Stromal cell of bone marrow (primary cell): ENCODE measurements at places on chromosomes 5 and 9.

- DNase-seq = peak; percentile 62
These were observed 28.5 kb downstream of the FUBP3 start for GRCh38 chr9:130607640-130608420.

DNA sequence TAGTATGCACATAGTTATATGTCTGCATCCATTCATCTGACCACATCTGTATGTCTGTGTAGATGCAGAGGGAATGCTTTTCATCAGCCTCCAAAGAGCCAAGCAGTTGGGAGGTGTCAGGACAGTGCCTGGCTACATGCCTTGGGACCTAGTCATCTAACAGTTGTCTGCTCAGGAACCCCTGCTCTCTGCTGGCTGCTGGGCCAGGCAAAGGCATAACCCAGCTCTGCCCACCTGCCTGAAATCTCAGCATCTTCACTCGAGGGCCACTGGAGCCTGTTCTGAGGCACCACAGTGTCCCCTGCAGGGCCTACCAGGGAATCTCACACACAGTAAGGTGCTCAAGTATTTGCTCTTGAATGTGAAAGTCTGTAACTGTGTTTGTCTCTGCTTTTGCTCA, 3.7 kb downstream of the C9orf50 start:
- no peak for DNase-seq

GRCh38 chr5:67310169-67310568, 113.6 kb upstream of the CD180 start:
- no peak for DNase-seq

DNA sequence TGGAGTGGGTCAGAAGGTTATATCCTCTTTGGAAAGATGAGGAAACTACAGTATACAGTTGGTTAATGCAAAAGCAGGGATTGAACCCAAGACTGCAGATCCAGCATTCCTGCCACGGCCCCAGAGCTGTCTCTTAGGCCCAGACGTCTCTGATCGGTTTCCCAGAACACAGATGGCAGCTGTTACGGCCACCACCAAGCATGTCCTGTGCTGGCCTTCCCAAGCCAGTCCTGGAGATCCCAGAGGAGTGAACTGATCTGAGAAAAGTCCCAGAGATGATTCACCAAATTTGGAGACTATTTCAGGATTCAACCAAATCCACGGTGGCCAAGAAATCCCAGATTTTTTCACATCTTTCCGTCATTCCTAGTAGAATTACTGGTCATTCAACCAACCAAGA, 20.1 kb downstream of the TNIP1 start:
- no peak for DNase-seq

- DNase-seq = no peak
These were observed 24.3 kb downstream of the BOD1 start for GRCh38 chr5:173592050-173592669.

DNA sequence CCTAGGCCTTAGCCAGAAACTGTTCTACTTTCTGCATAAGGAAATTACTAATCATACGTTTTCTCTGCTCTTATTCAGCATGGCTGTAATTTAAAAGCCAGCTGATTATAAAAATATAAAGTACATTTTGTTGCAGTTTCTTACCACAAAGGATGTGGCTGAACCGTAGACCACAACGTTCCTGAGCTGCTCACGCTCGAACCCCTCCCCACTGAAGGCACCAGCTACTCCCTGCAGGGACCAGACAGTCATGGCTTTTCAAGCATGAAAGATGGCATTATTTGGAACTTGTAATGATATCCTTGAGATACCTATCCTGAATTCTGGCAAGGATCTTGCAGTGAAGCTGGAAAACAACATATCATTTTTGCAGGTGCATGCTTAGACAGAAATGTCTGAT, 91.8 kb upstream of the DMRT1 start:
- DNase-seq = no peak

GRCh38 chr5:175815126-175815913, 56.1 kb upstream of the CPLX2 start:
- DNase-seq = no peak
